AG08395 (cell line): ENCODE measurements at places on chromosomes 7 and 10.

DNA sequence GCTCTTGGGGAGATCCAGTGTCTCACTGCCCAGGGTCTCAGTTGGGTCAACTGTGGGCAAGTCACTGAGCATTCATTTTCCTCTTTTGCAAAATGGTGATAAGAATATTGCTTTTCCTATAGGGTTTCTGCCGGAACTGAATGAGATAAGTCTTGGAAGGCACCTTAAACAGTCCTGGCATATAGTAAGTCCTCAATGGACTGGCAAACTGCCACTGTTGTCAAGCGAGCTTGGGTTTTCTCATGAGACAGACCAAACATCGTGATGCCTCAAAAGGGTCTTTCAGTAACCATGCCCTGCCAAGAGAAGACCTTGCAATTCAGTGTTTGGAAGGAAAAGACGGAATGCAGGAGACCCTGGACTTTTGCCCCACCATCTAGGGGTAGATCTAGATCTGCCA is 251.5 kb downstream of the WDR11 start:
- DNase-seq = no peak

DNA sequence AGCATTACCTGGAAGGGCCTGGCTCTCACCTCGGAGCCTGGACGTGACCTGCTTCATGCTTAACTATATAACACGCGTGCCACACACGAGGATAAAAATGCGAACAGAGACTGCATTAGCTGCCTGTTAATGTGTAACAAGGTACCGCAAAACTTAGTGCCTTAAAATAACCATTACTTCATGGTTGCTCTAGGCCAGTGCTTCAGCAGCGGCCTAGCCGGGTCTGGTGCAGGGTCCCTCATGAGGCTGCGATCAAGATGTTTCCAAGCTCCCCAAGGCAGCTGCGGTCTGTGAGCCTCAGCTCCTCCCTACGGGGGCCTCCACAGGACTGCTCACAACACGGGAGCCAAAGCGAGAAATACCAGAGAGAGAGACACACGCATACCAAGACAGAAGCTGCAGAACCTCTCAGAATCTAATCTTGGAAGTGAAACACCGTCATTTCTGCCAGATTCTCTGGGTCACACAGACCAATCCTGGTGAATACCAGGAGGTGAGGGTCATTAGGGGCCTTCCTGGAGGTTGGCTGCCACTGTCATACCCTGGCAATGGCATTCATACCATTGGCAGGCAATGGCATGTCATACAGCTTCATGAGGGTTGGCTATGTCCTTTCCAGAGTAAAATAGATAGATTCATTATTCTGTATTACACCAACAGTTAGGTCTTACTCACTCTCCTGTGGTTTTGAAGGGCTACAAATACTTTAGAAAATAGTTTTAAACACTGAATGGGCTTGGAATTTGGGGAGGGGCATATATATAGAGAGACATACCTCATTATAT is 94.5 kb downstream of the HIPK2 start:
- peak; percentile 75 for DNase-seq

GRCh38 chr10:5748394-5748803 is 63.8 kb downstream of the TASOR2 start:
- DNase-seq = no peak

- peak; percentile 20 for DNase-seq
Measured at GRCh38 chr7:92813390-92814024, 22.9 kb downstream of the CDK6 start.

GRCh38 chr7:28933846-28934320 is 24.2 kb downstream of the TRIL start:
- no peak for DNase-seq
